HCT116 (cell line): ENCODE measurements at places on chromosomes 5 and 9.
A peak's percentile ranks its signal among the peaks of the same experiment; 100 is the strongest.

DNA sequence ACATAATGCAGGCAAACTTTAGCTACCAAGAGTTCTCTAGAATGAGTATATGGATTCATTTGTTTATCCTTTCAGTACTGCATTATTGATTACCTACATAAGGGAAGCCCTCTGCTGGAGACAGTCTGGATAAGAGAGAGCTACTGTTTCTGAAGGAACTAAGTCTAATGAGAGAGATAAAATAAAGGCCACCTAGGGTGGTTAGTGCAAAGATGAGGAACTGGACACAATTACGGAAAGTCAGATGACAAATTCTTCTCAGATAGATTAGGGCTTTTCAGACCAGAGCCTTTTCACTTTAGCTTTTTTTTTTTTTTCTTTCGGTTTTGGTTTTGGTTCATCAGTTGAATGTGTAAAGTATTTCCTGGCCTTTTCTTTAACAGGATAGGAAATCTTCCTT lies 31.3 kb downstream of the ISOC1 start:
- H3K27me3 ChIP-seq = no peaks in the 10 kb centered on the region
- H3K27ac ChIP-seq = no peak overlapping the region
- H3K4me1 ChIP-seq = no peaks in the 10 kb centered on the region
- no peak for DNase-seq

DNA sequence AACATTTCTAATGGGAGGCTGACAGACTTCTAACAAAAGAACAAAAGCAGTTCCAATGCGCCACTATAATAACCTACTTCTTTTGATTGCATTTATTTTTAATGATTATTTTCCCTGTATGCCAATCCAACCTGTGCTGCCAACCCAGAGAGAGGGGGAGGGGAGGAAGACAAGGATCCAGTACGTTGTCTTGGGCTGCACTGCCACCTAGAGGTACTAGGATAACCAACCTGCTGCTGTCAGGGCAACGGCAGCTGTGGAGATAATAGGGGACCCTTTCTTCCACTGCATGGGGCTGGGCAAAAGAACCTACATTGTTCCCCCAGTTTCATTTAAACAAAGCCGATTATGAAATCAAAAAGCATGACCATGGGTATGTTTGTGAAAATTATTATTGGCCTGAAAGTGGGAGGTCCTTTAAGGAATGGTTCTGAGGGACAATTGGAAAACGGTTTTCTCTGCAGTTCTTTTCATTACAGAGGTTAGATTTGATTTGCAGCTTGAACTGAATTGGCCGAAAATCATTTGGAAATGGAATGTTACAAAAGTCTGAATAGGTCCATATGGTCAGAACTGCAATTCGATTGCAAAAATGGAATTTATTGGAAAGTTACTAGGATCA lies 101.3 kb downstream of the RASEF start:
- no peak overlapping the region for H3K4me3 ChIP-seq
- no peak overlapping the region for H3K27ac ChIP-seq
- DNase-seq = peak; percentile 61
- H3K36me3 ChIP-seq = no peaks in the 10 kb centered on the region

DNA sequence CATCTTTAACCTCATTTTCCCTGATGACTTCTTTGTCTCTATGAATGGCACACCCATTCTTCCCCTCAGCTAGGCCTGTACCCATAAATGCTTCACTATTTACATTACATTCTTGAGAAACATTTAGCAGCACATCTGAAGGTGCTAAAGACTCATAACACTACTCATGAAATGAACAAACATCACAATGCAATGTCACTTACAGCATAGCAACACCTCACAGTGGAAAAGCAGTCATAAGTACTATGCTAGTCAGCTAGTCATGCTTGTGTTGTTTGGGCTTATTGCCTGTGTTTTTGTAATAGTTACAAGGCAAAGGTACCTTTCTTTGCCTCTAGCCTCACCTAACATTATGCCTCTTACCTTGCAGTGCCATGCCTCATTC lies 228.9 kb downstream of the KIAA0825 start:
- no peaks in the 10 kb centered on the region for H3K36me3 ChIP-seq
- no peaks in the 10 kb centered on the region for H3K4me1 ChIP-seq
- DNase-seq = no peak
- H3K4me3 ChIP-seq = no peak overlapping the region
- H3K27me3 ChIP-seq = no peaks in the 10 kb centered on the region

DNA sequence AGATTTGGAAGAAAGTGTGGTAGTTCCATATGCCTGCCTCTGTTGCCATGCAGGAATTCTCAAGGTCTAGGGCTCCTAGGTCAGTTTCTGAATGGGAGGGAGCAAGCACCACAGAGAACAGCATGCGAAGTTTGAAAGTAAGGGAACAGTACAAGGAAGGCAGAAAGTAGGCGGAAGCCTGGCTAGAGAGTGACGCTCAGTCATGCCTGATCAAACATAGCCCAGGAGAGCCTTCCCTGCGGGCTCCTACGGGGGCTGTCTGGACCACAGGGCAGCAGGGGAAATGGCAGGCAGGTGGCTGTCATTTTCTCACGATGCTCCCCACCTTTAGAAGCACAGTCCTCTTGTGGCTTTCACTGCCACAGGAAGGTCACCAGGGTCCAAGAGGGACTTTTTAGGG lies 12.8 kb upstream of the STC2 start:
- H3K27ac ChIP-seq = no peak overlapping the region
- H3K27me3 ChIP-seq = no peaks in the 10 kb centered on the region
- H3K4me1 ChIP-seq = peaks cover 8% of the 10 kb centered on the region
- no peak overlapping the region for H3K4me3 ChIP-seq

GRCh38 chr5:110757118-110757729 lies 18.4 kb downstream of the SLC25A46 start:
- no peaks in the 10 kb centered on the region for H3K4me1 ChIP-seq
- peak; percentile 40 for DNase-seq
- H3K36me3 ChIP-seq = peaks cover 6% of the 10 kb centered on the region; the same call in 1 of the 2 replicates
- H3K27ac ChIP-seq = no peak overlapping the region

DNA sequence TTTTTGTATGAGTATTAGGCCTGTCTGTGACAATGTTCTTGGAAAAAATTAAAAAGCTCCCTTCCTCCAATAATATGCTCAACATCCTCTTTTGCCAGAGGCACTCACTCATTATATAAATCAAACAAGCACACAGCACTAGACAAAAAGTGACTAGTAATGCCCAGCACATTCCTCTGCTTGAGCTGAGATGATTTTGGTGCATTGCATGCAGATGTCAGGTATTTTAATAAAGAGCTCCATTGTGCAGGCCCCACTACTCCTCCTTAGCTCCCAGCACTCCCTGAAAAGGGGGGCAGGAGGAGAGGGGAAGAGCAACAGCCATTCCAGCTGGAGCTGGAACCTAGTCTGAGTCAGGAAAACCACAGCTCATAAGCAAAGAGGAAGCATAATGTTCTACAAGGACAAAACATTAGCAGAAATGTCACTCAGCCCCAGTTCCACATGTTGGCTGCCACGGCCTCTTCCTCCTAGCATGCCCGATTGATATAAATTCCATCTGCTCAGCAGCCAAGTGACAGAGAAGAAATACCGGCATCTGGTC lies 348.5 kb downstream of the BNC2 start:
- DNase-seq = no peak
- no peaks in the 10 kb centered on the region for H3K4me1 ChIP-seq
- no peak overlapping the region for H3K27ac ChIP-seq
- H3K27me3 ChIP-seq = peaks cover 10% of the 10 kb centered on the region
- H3K36me3 ChIP-seq = no peaks in the 10 kb centered on the region

DNA sequence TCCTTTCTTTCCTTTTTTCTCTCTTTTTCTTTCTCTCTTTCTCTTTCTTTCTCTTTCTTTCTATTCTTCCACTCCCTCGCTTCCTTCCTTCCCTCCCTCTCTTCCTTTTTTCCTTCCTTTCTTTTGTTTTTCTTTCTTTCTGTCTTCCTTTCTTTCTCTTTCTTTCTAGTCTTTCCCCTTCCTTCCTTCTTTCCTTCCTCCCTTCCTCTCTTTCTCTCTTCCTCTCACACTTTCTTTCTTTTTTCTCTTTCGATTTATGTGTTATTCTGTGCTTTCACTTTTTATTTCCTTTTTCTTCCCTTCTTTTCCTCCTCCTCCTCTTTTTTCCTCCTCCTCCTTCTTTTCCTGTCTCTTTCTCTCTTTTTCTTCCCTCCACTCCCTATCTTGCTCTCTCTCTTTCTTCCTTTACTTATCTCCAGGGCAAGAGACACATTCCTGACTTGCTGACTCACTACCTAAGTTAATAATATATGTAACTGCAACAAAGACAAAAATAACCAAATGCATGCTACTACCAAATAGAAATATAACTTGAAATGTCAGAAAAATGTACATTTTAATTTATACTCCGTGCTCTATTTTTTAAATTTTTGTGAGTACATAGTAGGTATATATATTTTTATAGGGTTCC lies 445.5 kb downstream of the GABRG2 start:
- no peak overlapping the region for H3K4me3 ChIP-seq
- no peak overlapping the region for H3K27ac ChIP-seq
- no peaks in the 10 kb centered on the region for H3K27me3 ChIP-seq
- H3K4me1 ChIP-seq = no peaks in the 10 kb centered on the region

DNA sequence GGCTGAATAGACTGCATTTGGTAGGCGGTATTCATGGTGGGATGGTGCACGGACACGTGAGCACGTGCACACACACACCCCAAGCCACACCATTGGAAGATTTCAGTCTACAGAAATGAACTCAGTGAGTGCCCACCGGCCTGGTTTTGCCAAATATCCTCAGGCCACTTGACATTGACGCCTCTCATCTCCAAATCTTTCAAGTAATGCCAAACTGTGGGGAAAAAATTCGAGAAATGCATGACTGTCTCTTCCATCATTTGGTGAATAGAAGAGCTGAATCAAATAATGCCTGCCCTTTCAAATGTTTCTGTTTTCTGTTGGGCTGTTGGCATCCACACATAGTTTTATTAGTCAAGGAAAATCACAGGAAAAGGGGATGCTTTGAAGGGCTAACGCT lies 182.3 kb upstream of the EFNA5 start:
- no peak overlapping the region for H3K27ac ChIP-seq
- DNase-seq = no peak
- no peak overlapping the region for H3K4me3 ChIP-seq
- H3K36me3 ChIP-seq = no peaks in the 10 kb centered on the region
- H3K4me1 ChIP-seq = no peaks in the 10 kb centered on the region

DNA sequence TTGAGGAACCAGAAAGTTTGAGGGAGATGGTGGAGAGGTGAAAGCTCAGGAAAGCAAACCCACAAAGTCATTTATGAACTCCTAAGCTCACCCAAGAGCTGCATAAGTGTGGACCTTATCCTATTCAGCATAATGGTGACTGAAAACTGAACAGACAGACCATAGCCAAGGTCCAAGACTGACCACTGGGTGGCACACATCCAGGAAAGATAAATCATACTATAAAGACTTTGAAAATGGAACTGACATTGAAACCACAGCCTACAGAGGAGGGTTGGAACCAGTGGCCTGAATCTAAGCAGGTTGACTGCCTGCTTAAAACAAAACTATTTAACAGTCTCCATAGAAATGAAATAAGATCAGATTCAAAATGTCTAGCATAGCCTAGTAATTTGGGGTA lies 121.0 kb upstream of the RGS7BP start:
- no peak overlapping the region for H3K4me3 ChIP-seq
- H3K36me3 ChIP-seq = no peaks in the 10 kb centered on the region
- DNase-seq = peak; percentile 2
- H3K27me3 ChIP-seq = no peaks in the 10 kb centered on the region
- no peak overlapping the region for H3K27ac ChIP-seq

- no peak overlapping the region for H3K27ac ChIP-seq
- H3K36me3 ChIP-seq = no peaks in the 10 kb centered on the region; the same call in 1 of the 2 replicates
- no peak overlapping the region for H3K4me3 ChIP-seq
- peaks cover 25% of the 10 kb centered on the region; the same call in 1 of the 2 replicates for H3K27me3 ChIP-seq
Measured at GRCh38 chr9:16545639-16546038, 324.8 kb downstream of the BNC2 start.

- no peaks in the 10 kb centered on the region for H3K36me3 ChIP-seq
- H3K4me3 ChIP-seq = no peak overlapping the region
- no peak overlapping the region for H3K27ac ChIP-seq
- no peaks in the 10 kb centered on the region for H3K4me1 ChIP-seq
- no peaks in the 10 kb centered on the region for H3K27me3 ChIP-seq
Measured at GRCh38 chr5:118295045-118295444, 693.3 kb downstream of the DTWD2 start.

DNA sequence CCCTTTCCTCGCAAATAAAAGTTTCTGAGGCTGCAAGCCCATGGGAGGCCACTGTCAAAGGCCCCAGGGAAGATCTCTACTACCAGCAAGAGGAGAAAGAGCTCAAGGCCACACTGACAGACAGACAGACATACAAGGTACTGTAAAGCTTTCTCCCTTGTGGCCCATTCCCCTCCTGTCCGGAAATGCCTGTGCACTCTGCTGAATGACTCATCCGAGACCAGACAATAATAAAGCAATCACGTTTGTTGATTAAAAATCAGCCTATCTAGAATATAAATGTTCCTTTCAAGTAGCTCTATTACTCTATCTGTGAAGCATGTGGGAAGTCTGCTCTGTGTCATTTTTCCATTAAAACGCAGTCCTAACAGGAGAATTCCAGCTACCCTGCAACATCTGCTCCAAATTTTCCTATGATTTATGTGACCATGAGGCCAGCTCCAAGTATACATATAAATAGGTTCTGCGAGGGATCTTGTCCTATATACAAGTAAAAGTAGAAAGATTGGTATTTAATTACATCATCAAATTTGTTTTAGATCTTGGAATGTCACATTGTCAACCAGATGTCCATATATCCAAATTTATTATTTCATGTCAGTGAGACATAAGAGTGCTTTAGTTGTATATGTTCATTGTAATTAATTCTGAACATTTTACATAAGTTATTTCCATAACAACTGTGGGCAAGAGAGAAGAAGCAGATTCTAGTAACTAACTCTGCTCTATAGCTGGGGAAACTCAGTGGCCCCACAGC lies 34.7 kb upstream of the TGFBI start:
- H3K36me3 ChIP-seq = no peaks in the 10 kb centered on the region
- no peak overlapping the region for H3K4me3 ChIP-seq
- DNase-seq = no peak
- H3K4me1 ChIP-seq = no peaks in the 10 kb centered on the region
- H3K27ac ChIP-seq = no peak overlapping the region

- peaks cover 5% of the 10 kb centered on the region; the same call in 1 of the 2 replicates for H3K4me1 ChIP-seq
- peak; percentile 68 for DNase-seq
- no peak overlapping the region for H3K4me3 ChIP-seq
- H3K27ac ChIP-seq = no peak overlapping the region
Measured at GRCh38 chr5:52922384-52922783, 66.8 kb upstream of the ITGA2 start.

DNA sequence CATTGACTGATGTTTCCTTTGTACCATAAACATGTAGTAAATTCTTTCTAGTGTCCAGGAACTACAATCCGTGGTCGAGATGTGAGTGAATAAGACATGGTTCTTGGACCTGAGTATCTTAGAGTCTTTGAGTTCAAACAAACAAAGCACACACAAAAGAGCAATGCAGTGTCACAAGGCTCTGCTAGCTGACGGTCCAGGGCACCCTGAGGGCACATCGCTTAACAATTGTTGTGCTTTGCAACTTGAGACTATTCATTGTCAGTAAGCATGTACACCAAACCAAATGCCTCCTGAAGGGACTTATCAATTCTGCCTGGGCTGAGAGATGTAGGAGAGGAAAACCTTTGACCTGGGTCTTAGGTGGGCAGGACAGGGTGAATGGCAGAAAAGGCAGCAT lies 84.8 kb downstream of the CAMK4 start:
- H3K27me3 ChIP-seq = 0 out of 2 replicates have a peak, but pooled peaks cover 4% of the 10 kb centered on the region
- no peaks in the 10 kb centered on the region for H3K36me3 ChIP-seq
- no peak overlapping the region for H3K27ac ChIP-seq
- DNase-seq = no peak
- H3K4me3 ChIP-seq = no peak overlapping the region

- H3K27ac ChIP-seq = no peak overlapping the region
- DNase-seq = no peak
- H3K4me3 ChIP-seq = no peak overlapping the region
- H3K27me3 ChIP-seq = no peaks in the 10 kb centered on the region
Measured at GRCh38 chr9:13873203-13873602, 440.7 kb downstream of the NFIB start.
